ENCODE measurements at places on chromosomes 2 and 18.
A peak's percentile ranks its signal among the peaks of the same experiment; 100 is the strongest.

DNA sequence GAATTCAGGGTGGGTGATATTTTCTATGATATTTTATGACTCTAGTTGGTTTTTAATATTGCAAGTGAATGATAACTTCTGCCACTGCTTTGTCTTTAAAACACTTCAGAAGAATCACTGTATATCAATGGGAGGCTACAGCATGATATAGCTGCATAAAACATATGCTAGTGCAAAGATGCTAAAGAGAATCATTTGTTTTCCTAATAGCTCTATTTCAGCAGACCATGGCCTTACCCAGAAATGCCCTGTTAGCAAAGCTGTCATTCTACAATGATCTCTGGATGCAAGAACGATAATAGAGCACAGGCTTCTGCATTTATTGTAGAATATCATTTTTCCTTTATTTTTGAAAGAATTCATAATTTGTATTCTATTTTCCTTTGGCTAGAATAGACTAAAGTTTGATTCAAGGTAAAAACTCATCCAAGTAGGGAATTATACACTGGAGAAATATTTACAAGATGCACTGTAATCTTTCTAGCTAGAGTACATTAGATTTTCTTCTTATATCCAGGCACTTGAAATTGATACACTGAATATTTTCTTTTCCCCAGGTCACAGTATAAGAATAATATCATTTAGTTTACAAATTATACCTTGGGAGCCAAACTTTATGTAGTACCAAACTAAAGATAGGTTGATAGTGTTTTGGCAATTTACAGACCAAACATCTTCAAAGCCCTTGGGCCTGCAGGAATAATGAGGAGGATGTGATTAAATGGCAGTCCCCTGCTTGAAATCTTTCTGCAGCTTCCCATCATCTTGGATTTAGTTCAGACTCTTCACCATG, 252.6 kb upstream of the LINC00305 start:
- no peak for DNase-seq

- DNase-seq = peak; percentile 26
Measured at GRCh38 chr2:200650195-200650594, 64.4 kb downstream of the AOX1 start.

- no peak for DNase-seq
Measured at GRCh38 chr2:84231478-84231877, 227.6 kb downstream of the SUCLG1 start.

- peak; percentile 23 for DNase-seq
Measured at GRCh38 chr2:161161074-161161706, 962 bp downstream of the TANK start.

DNA sequence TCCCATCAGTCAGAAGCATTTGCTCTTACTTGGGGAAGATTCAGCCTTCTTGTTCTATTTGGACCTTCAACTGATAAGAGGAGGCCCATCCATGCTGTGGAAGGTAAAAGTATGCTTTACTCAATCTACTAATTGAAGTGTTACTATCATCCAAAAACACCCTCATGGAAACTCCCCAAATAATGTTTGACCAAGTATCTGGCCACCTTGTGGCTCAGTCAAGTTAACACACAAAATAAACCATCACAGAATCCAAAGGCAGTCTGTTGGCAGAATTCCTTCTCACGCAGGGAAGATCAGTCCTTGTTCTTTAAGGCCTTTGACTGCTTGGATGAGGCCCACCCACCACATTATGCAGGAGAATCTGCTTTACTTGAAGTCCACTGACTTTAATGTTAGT, 531.2 kb upstream of the SMIM21 start:
- peak; percentile 4 for DNase-seq

GRCh38 chr2:234768608-234769196, 183.1 kb upstream of the SH3BP4 start:
- DNase-seq = peak; percentile 78

- no peak for DNase-seq
Measured at GRCh38 chr2:184633726-184634125, 35.4 kb downstream of the ZNF804A start.

DNA sequence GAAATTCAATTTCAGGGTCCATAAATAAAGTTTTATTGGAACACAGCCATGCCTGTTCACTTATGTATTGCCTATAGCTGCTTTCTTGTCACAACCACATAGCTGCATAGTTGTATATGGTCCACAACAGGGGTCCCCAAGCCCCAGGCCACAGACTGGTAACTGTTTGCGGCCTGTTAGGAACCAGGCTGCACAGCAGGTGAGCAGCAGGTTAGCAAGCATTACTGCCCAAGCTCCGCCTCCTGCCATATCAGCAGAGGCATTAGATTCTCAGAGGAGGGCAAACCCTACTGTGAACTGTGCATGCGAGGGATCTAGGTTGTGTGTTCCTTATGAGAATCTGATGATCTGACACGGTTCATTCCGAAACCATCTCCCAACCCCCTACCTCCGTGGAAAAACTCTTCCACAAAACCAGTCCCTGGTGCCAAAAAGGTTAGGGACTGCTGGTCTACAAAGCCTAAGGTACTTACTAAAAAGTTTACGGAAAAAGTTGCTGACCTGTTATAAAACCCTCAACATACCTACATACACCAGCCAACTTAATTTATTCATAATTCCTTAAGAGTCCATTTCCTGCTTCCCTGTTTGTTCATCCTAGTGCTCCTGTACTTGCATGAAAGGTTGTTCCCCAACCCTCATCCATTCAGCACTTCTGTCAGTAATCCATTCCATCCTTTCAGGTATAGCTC, 40.1 kb downstream of the NDUFAF7 start:
- DNase-seq = no peak

DNA sequence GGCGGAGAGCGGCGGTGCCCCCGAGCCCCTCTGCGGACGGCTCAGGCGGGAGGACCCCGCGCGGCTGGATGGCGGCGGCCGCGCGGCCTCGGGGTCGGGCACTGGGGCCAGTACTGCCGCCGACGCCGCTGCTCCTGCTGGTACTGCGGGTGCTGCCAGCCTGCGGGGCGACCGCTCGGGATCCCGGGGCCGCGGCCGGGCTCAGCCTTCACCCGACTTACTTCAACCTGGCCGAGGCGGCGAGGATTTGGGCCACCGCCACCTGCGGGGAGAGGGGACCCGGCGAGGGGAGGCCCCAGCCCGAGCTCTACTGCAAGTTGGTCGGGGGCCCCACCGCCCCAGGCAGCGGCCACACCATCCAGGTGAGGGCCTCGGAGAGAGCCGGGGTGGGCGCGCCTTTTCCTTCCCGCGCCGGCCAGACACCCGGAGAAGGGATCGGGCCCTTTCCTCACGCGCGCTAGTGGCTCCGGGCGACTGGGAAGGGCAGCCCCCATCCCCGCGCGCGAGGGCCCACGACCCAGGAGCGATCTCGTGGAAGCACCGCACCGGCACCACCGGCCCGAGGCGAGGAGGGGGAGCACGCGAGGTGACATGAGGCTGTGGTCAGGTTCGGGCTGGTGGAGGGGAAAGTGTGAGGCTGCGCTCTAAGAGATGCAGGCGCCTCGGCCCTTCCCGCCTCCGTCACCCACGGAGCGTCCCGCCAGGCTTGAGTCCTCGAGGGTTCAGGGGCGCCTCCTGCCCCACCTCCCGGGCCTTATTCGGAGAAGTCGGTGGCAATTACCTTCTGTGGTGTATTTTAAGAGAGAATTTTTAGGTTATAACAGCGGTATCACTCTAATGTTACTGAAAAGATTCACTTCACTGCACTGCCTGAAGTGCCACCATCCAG, 607 bp downstream of the LAMA3 start:
- no peak for DNase-seq

- peak; percentile 85 for DNase-seq
Measured at GRCh38 chr2:109164739-109165221, 35.8 kb downstream of the SH3RF3 start.

DNA sequence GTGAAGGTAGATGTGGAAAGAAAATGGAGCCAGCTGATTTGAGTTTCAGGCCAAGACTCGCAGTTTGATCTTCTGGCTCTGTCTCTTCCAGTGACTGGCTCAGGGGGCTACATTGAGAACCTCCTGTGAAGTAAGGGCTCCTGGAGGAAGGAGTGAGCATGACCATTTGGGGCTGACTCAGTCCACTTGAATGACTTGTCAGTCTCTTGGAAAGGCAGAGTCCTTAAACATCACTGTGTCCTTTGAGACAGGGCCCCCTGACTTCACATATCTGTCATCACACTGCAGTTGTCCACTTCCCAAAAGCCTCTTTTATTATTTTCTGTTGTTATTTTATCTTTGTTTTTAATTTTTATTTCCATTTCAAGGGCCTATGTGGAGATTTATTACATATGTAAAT, 204.6 kb upstream of the APCDD1 start:
- DNase-seq = no peak

DNA sequence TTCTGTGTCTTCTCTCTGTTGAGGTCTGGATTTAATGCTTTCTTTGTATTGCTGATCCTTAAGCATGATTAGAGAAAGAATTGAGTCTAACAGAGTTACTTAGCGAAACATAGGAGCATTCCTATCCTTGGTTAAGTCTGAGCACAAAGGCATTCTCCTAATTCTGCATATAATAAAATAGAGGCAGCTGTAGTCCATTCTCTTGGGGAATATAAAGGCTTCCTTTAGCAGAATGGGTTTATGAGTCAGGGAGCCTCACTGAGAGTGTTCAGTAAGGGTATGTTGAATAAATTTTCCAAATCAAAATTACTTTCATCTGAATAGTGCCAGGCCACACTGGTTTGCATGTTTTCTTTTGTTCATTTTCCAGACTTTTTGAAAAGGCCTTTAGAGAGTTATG, 101.5 kb downstream of the GALNT1 start:
- DNase-seq = peak; percentile 22

DNA sequence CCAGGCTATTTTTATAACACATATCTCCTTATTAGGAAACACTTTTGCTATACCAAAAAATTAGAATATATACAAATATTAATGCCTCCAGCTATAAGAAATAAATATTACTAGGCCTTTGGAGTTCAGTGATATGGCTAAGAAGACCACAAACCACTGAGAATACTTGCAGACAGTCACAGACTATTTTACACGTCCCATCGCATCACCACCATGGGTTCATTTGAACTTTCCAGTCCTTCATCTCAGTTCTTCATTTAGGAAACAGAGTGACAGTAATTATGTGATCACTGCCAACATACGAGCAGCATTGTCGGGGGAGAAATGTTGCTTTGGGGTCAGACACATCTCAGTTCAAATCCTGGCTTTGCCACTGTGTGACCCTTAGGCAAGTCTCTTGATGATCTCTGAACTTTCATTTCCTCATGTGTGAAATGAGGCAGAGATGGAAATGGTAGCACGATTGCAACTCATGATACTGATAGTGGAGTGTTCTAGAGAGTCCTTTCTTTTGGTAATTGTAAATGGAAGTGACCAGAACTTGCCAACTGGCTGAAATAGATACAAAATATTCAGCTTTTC, 138.9 kb upstream of the NRP2 start:
- no peak for DNase-seq

- DNase-seq = no peak
Measured at GRCh38 chr2:218291318-218292047, 820 bp downstream of the TMBIM1 start.

- no peak for DNase-seq
Measured at GRCh38 chr2:43136876-43137275, 89.5 kb downstream of the ZFP36L2 start.

DNA sequence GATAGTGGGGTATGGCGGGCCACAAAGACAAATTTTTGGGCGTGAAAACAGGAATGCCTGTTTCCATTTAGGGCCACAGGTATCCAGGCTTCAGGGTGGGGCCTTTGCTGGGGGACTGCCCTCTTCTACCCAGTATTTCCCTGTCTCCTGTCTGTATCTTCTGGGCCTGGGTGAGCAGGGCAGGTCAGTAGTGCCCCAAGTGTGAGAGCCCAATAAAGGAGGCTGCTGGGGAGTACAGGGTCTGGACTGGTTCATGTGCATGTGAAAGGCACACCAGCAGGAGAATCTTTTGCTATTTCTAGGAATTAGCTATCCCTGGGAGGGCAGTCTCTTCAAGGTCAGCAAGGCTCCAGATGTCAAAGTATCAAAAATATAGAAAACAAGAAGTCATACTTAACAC, 71.5 kb downstream of the MEX3C start:
- DNase-seq = no peak

- no peak for DNase-seq
Measured at GRCh38 chr18:69085951-69086350, 288.1 kb downstream of the CCDC102B start.

DNA sequence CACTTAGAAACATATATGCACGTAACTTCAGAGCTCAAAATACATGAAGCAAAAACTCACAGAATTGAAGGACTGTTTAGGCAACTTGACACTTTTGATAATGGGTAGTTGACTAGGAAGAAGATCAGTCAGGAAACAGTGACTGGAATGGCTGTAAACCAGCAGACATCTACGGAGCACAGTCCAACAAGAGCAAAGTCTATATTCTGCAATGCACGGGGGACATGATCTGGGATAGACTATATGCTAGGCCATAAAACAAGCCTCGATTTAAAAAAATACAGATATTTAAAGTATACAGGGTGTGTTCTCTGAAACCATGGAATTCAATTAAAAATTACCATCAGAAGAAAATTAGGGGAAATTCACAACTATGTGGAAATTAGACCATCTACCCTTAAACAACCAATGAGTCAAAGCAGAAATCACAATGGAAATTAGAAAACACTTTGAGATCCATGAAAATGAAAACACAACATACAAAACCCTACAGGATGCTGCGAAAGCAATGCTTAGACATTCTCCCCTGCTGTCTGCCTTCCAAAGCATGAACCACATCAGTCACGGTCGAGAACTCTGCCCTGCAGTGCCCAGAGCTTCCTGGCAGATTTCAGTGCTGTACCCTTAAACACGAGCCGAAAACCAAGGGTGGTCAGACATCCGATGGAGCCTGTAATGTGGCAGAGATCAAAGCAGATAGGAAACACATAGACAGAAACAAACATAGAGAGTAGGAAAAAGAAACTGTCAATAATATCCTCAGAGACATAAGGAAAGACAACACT, 651.9 kb upstream of the HS6ST1 start:
- DNase-seq = no peak

DNA sequence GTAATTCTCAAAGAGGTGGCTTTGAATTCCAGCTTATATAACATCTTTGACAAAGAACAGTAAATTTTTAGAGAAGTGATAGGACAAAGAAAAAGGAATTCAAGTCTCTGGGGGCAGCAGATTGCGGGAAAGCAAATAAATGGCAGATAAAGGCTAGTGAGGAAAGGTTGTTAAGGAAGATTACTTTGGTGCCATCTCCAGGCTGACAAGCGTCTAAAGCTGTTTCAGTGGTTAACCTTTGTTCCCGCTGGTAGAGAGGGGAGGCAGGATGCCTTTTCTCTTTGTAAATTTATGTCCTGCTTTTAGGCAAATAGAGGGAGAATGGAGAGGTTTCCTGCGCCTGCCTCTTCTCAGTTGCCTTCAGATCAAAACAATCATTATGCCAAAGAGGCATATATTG, 431.2 kb upstream of the CHST9 start:
- no peak for DNase-seq

- DNase-seq = no peak
Measured at GRCh38 chr2:45176390-45176789, 167.1 kb upstream of the SIX2 start.

GRCh38 chr2:218273908-218274249, 3.6 kb downstream of the PNKD start:
- no peak for DNase-seq

- DNase-seq = no peak
Measured at GRCh38 chr2:219003267-219003634, 10.0 kb upstream of the CRYBA2 start.

All from AG10803 (cell line).